ENCODE measurements at places on chromosomes 11 and 22.

GRCh38 chr11:68460741-68461574 is at the start of gene PPP6R3:
PPP6R3 (plus strand) TSS chr11:68460752; CDS start chr11:68537665, 76,913 bp downstream.
- no peak for DNase-seq

GRCh38 chr22:30024231-30024630 is 56.0 kb upstream of the HORMAD2 start:
- DNase-seq, result no peak

- no peak for DNase-seq
These were observed 7.3 kb downstream of the SNX19 start for GRCh38 chr11:130908770-130909625.

DNA sequence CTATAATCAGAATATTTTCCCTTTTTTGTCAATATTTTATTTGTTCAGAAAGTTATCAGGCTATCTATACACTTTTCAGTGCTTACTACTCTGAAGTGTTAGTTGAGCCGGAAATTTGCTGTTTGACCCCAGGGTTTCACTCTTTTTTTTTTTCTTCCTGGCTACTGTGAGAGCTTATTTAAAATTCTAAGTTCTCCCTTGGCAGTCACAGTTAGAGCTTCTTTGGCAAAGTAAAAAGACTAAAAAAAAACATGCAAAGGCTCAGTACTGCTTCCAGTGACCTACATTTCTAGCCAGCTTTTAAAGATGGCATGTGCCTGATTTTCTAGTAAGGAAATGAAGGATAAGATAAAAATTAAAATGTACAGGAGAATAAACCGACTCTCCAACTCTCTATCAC is 48.4 kb downstream of the ELP4 start:
- DNase-seq, result no peak

DNA sequence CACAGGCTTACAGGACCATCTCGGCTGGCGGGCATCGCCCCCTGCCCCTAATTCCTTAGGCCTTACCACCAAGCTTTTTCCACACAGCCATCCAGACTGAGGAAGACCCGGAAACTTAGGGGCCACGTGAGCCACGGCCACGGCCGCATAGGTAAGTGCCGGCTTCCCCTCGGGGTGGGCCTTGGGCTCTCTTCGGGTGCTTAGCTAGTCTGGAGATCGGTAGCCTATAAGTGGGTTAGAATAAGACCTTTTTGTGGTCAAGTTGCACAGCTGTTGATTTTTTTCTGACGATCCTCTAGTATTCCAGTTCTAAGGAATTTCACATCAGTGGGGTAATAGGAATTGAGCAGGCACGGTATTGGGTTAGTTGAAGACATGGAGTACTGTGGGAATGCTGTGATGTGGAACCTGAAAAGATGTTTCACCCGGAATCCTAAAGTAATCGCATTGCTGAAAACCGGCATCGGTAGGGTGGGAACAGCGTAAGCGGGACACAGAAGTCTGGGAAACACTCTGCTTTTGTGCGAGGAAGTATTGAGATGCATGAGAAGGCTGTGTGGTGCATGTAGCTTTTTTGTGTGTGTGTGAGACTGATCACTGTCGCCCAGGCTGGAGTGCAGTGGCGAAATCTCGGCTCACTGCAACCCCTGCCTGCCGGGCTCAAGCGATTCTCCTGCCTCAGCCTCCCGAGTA is 669 bp downstream of the RPL27A start:
- no peak for DNase-seq

- no peak for DNase-seq
These were observed 8.9 kb downstream of the KCNJ4 start for GRCh38 chr22:38446018-38446601.

DNA sequence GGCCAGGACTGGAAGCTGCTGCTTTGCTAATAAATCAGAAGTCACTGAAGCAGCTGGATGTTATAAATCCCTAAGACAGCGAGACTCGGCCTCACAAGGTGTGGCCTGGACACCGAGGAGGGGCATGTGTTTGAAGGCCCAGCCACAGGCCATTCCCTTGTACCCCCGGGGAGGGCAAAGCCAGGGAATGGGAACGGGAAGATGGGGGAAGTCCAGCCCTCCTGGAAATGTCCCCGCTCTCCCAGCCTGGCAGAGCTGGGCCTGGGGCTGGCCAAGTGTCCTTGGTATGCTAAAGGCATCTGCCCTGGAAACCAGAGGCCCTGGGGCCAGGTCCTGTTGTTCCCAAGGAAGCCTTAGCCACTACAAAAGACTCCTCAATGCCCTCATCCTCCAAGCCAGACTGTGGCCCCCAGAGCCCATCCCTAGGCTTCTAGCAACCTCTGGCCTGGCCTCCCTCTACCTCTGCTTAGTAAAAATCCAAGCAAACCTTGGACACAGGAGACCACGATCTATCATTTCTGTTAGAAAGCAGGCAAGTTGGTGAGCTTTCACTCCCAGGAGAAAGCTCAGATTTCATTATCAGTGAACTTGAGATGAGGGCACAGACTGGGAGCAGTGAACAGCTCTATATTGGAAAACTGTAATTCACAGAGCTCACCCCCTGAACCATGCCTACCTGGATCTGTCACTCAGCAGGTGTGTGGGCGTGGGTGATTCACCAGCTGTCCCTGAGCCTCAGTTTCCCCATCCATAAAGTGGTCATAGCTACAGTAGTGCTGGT is 11.0 kb downstream of the CHST1 start:
- no peak for DNase-seq

DNA sequence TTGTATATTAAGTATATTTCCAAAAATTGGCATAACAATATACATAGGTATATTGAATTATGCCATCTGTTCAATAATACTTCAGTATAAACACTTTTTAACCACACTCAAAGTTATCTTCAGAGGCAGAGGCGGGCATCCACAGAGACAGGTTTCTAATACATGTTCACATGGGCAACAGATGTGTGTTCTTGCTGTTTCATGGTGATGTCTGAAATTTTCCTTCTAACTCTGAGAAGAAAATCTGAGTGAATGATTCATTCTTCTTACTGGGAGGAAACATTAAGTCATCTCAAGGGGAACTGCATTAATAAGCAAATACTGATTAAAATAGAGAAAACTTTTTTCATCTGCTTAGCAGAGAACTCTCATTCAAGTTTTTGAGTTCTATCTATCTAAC is 1074.5 kb downstream of the LRRC4C start:
- no peak for DNase-seq

- DNase-seq, result no peak
These were observed 33.9 kb upstream of the RIC3 start for GRCh38 chr11:8202516-8203413.

GRCh38 chr11:23078289-23078971 is 218.2 kb upstream of the CCDC179 start:
- no peak for DNase-seq

GRCh38 chr11:120308081-120308480 is 17.0 kb upstream of the TLCD5 start:
- no peak for DNase-seq

GRCh38 chr11:1912289-1912878 is 7.1 kb upstream of the TNNT3 start:
- no peak for DNase-seq

- DNase-seq, result no peak
These were observed 7.6 kb downstream of the TSPAN32 start for GRCh38 chr11:2309251-2310072.

GRCh38 chr11:61930933-61931332 is 13.6 kb upstream of the RAB3IL1 start:
- no peak for DNase-seq

DNA sequence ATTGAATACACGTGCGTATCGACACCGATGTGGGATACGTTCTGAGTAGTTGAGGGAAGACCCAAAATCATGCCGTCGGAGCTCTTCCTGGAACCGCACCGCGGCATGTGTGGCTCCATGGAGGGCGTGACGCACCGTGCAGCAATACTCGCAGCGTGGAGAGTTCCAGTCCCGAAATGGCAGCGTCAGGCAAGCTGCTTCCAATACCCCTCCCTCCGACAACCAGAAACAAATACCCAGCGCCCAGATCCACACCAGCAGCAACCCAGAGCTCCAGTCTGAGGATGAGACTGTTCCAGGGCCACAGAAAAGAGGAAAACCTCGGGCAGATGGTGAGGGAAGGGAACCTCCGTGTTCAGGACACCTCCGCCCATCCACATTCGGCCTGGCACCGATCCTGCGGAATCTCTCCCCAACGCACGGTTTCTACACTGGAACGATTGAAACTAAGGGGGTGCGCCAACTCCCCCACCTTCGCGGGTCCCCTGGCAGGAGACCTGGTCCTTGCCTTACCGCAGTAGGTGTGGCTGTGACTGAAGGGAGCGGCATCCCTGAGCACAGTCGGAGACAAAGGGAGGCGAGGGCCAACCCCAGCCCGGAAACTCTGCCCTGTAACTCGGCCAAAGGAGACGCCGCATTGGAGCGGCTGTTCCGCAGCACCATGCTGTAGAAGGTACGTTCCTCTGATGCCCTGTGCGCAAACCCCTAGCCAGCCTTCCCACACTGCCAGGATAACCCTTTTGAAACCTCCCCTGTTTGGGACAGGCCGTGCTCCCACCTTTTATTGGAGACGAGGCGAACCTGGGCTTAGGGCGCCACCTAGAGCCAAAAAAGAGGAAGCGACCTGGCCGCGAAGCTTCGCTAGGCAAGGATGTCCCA is 28.2 kb downstream of the DBX1 start:
- no peak for DNase-seq

DNA sequence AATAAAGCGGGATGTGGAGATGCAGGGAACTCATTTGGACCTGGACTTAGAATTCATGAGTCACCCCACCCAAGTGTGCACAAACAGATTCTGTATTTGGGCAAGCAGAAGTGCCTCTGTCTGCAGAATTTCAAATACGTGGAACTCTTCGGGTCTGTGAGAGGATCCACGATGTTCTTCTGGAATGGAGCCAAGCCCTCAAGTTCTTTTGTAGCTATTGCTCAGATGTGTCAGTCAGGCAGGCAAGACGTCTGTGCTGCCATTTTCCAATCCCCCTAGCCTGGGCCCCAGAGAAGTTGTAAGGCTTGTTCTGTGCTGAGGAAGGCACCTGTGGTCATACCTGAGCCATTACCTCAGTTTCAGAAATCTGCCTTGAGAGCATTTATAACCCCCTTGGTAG is 132.8 kb upstream of the RASSF10 start:
- no peak for DNase-seq

GRCh38 chr22:49848690-49849160 is 4.9 kb upstream of the ZBED4 start:
- DNase-seq, result no peak

DNA sequence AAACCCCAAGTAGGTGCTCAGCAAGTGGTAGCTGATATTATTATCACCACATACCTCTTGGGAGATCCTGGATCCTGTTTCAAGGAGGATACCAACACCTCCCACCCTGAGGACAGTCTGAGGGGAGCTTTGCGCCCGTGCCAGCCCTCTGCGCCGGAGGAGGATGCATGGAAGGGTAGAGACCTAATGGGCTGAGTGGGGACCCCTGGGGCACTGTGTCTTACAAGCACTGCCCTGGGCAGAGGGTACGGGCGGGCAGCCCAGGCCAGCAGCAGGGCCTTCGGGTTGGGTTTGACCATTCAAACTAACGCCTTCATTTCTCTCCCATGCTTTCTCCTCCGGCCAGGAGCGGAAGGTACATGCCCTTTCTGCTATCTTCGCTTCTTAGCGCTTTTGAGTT is 26.3 kb downstream of the MYBPC3 start:
- DNase-seq, result no peak

GRCh38 chr22:30340911-30341685 is 14.4 kb upstream of the TBC1D10A start:
- DNase-seq, result no peak

All from stimulated activated CD4-positive, alpha-beta T cell treated with anti-CD3 and anti-CD28 coated beads, Interleukin-1b, Interleukin-23, amount 100 ng/mL, for 24 hours (primary cell).